ENCODE measurements at places on chromosomes 12 and 14.

GRCh38 chr14:96098309-96098998, 59.3 kb downstream of the C14orf132 start:
- no peak for DNase-seq

DNA sequence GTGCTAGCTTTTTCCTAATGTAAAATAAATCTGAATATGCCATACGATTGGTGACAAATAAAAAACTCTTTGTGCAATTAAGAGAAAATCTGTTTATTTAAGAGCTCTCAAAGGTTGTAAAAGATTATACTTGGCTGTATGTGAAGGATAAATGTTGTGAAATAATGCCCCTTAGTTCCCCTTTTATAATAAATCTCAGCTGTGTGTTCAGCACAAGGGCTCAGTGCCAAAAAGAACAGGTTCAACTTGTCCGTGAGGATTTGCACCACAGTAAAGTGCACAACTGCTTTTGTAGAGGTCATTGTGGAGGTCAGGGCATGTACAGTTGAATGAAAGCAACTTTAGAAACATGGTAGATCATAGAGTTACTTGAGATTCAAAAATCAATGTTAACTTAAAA, 118.6 kb downstream of the TRMT5 start:
- peak; percentile 12 for DNase-seq

DNA sequence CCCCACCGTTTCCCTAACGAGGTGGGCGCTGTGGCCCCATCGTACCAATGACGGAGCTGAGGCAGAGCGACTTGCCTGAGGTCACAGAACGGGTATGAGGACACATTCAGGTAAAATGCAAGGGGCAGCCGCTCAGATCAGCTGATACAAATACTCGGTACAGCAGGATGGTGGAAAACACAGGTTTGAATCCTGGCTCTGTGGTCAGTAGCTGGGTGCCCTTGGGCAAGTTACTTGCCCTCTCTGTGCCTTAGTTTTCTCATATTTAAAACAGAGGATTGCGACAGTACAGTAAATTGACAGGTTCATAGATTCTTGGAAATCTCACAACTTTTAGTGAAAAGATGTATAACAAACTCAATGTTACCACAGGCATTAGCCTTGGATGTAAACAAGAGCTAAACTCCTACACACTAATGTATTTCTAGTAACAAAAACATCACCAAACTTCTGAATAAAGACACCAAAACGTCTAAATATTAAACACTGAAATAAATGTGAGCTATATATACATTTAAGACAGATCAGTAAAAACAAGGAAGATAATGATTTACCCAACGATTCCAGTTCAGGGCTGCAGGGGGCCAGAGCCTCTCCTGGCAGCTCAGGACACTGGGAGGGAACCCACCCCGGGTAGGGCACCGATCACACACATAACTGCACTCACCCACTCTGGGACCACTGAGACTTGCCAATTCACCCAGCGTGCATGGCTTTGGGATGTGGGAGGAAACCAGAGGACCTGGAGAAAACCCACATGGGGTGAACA, 128.4 kb downstream of the RBM19 start:
- DNase-seq, result no peak

GRCh38 chr12:46963977-46964971, 115.1 kb upstream of the PCED1B start:
- no peak for DNase-seq

- DNase-seq, result no peak
Observed at GRCh38 chr14:23608454-23608853, 27.7 kb upstream of the DHRS2 start.

DNA sequence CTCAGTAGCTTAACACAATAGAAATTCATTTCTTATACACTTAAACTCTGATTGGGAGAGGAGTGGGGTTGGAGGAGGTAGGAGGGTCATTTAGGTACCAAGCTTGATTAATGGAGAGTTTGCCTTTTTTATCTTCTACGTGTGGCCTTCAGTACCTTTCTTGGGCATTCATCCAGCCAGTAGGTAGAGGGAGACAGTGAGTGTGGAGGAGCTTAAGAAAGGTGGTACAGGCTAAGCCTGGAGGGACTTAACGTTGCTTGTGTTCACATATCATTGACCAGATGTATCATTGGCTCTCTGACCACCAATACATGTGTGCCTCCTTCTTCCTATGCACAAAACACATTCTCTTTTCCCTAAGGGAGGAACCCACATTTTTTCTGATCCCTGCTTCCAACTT, 232.9 kb upstream of the CRY1 start:
- no peak for DNase-seq

- no peak for DNase-seq
Observed at GRCh38 chr14:77131871-77132486, 9.6 kb downstream of the ZDHHC22 start.

GRCh38 chr12:109779382-109779781, 53.8 kb downstream of the TRPV4 start:
- DNase-seq, result no peak

DNA sequence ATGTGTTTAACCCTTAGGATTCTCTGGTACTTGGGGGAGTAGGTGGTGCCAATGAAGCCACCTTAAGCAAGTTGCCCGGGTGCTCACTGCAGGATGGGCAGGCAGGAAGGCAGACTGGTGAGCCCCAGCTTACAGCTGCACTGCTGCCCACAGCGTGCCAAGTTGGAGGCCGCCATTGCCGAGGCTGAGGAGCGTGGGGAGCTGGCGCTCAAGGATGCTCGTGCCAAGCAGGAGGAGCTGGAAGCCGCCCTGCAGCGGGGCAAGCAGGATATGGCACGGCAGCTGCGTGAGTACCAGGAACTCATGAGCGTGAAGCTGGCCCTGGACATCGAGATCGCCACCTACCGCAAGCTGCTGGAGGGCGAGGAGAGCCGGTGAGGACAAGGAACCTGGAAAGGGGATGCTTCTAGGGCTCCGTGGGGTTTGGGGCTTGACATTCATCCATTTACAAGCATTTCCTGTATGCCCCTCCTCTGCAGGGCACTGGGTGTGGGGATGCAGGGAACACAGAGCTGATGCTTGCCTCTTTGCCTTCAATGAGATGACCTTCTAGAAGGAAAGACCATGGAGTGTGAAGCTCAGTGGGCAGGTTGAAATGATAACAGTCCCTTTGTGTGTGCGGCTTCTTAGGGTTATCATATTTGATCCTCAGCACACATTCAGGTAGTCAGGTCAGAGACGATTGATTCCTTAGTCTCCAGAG, 12.4 kb downstream of the KRT7 start:
- DNase-seq, result no peak

GRCh38 chr12:52245962-52246569, 13.0 kb downstream of the KRT7 start:
- DNase-seq, result no peak
